ENCODE measurements at places on chromosomes 5 and 9.

DNA sequence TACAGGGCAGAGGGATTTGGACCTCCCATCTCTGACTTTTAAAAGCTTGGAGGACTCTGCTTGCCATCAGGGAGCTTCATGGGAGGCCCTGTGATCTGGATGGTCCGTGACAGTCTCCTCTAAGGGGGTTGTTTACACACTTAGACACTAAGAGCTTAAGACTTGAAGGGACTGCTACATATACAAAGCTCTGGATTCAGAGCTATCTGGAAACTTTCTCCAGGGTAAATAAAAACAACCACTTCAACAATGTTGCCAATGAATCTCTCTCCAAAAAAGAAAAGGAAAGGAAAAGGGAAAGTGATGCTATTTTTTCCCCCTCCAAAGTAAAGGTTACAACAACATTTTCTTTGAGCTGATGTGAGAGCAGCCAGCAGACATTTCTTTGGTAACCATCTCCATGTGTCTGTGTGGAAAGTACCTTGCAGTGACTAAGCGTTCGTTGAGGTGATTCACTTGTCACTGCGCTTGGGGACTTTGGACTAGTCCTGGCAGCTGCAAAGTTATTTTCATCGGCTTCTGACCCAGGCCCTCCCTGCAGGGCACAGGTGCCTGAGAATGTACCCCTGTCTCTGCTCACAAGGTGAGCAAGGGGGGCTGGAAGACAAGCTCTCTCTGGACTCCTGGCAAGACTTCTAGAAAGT is 262.1 kb upstream of the KLF4 start:
- no peak for DNase-seq

GRCh38 chr9:70525519-70525918 is 111.1 kb upstream of the KLF9 start:
- no peak for DNase-seq

- DNase-seq: no peak
Observed at GRCh38 chr9:124863371-124863871, 1.5 kb downstream of the ARPC5L start.

GRCh38 chr9:75593920-75594319 is 296.6 kb upstream of the PCSK5 start:
- DNase-seq: no peak

DNA sequence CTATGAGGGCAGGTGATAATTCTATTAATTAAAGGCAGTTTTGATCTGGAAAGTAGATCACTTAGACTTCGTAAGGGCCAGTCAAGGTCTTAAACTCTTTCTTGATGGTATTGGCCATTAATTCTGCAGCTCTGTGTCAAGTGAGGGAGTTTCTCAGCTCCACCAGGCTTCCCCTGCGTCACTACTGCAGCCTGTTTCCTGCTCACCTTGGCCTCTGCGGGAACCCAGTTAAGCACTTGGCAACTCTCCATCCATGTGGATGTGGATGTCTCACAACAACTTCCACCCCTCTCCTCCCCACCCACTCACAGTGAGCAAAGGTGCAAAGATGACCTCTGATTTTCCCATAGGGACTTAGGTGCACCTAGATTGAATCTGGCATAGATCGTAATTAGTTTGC is 191.6 kb downstream of the PLK2 start:
- no peak for DNase-seq

Data from activated CD4-positive, CD25-positive, alpha-beta regulatory T cell (primary cell).